Choroid plexus epithelial cell (primary cell): ENCODE measurements at places on chromosomes 7 and 10.

- DNase-seq = peak; percentile 58
Observed at GRCh38 chr10:5317547-5318107, 47.1 kb upstream of the UCN3 start.

- peak; percentile 83 for DNase-seq
Observed at GRCh38 chr10:32298075-32298812, 48.7 kb downstream of the EPC1 start.

DNA sequence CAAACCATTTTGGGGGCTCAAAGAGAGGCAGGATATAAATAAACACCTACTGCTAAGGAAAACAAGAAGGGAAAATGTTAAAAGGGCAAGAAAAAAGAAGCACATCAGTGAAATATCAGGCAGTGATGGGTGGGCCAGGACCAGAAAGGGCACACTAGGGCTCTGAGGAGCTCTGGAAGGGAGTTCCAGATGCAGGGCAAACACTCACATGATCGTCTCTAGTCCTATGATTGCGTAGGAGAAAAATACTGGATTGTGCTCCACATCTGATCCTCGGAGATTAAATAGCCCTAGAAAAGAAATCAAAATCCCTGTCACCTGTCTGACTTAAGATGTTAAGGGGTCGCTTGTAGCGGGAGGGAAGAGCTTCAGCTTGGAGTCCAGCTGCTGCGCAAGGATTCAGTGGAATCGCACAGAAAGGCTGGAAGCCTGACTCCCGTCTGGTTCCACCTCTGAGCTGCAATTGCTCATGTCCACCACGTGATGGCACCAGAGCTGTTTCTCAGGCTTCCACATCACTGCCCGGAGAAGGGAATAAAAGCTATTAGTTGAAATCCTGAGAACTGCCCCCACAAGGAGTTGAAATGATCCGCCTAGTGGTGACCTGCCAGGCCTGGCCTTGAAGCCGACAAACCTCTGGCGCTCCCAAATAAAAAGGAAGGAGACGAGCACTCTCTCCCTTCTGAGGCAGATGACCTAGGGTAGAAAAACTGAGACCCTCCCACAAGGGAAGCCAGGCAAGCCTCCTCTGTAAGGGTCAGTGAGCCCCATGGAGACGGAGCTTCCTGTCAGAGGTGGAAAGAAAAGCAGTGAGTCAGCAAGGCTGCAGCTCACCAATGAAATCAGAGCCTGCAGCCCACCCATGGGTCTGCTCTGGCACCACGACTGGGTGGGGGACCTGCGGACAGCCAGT is 39.2 kb downstream of the XPNPEP1 start:
- DNase-seq = peak; percentile 96

GRCh38 chr7:100049441-100050291 is at the start of gene ZSCAN21:
ZSCAN21 (plus strand) TSS chr7:100049774; CDS start chr7:100057007, 7,233 bp downstream.
- peak; percentile 86 for DNase-seq

- no peak for DNase-seq
Observed at GRCh38 chr7:150947761-150948651, 30.1 kb downstream of the KCNH2 start.

GRCh38 chr7:3896169-3896765 is 595.2 kb downstream of the SDK1 start:
- no peak for DNase-seq

GRCh38 chr7:28481091-28481926 is 69.0 kb downstream of the CREB5 start:
- DNase-seq = peak; percentile 37
